IMR-90 (cell line): ENCODE measurements at places on chromosomes 4 and X. TPM values are rescaled to one million over a fixed set of nuclear protein-coding genes. Genes with fewer than 3 reads are reported as not detected.

- no peak overlapping the region for H3K4me3 ChIP-seq
- no peaks in the 10 kb centered on the region for H3K4me1 ChIP-seq
- H3K27me3 ChIP-seq = no peaks in the 10 kb centered on the region
- H3K27ac ChIP-seq = no peak overlapping the region
- peaks cover 36% of the 10 kb centered on the region for H3K36me3 ChIP-seq
Observed at GRCh38 chr4:6869944-6870343, 39.7 kb upstream of the TBC1D14 start.

CDKL2 gene
- under 0.01 and 0.18 TPM in 2 replicates for total RNA-seq

DNA sequence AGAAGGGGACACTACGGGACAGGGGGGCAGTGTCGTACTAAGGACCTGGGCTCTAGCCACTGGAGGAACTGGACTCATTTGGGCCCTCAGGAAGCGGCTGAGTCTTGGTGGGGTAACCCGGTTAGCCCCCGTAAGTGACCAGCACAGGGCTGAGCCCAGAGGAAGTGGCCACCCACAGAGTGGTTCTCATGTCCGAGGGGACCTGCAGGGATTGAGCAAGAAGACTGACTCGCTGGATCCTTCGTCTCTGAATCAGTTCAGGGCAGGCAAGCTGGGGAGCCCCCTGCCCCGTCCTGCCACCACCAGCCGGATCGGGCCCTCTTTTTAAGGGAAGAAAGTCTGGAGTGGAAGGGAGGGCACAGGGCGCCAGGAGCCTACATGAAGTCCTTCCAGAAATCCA is 719 bp upstream of the BGN start:
- H3K36me3 ChIP-seq = no peaks in the 10 kb centered on the region
- peak overlapping the region; percentile 14; the same call in 1 of the 2 replicates for H3K4me3 ChIP-seq

GRCh38 chr4:26056406-26056805 is 142.4 kb downstream of the SMIM20 start:
- H3K4me1 ChIP-seq = no peaks in the 10 kb centered on the region; the same call in 1 of the 2 replicates
- H3K27me3 ChIP-seq = no peaks in the 10 kb centered on the region
- H3K27ac ChIP-seq = no peak overlapping the region
- no peak overlapping the region for H3K4me3 ChIP-seq

ZDHHC15 gene
- total RNA-seq = not detected in 2 replicates

AMOT gene
- total RNA-seq = 5.3 and 9.1 TPM in 2 replicates

- H3K27ac ChIP-seq = no peak overlapping the region
- no peaks in the 10 kb centered on the region for H3K36me3 ChIP-seq
- no peaks in the 10 kb centered on the region for H3K4me1 ChIP-seq
- H3K27me3 ChIP-seq = no peaks in the 10 kb centered on the region
- H3K4me3 ChIP-seq = no peak overlapping the region
- no peak for DNase-seq
Observed at GRCh38 chr4:155430895-155431795, 54.4 kb upstream of the MAP9 start.

MND1 gene
- 0.36 and 3.3 TPM in 2 replicates for total RNA-seq

GPAT3 gene
- total RNA-seq = 2.9 and 5.3 TPM in 2 replicates

PPP2R2C gene
- total RNA-seq = not detected in 2 replicates

DNA sequence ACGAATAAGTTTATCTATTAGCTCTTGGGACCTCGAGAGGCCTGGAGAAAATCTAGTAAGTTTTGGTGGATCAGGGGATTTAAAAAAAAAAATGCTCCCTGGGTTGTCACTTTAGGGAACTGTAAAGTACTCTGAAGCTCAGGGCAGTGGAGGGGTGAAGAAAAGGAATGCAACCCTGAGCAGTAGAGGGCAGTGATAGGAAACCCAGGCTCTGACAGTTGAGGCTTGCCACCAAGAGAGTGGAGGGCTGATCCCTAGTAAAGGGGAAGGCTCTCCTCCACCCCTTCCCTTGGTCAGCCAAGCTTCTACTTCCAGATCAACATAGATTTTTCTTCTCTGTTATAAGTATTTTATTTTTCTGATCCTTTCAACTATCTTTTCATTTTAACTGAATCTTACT is 73.1 kb downstream of the FBXO8 start:
- no peak overlapping the region for H3K27ac ChIP-seq
- H3K27me3 ChIP-seq = peaks cover 34% of the 10 kb centered on the region
- H3K4me1 ChIP-seq = no peaks in the 10 kb centered on the region
- no peaks in the 10 kb centered on the region for H3K36me3 ChIP-seq

ASB11 gene
- total RNA-seq = not detected in 2 replicates

GUCY1B1 gene
- total RNA-seq = 2.8 and 2.9 TPM in 2 replicates

GRCh38 chr4:127015667-127016117 is 617.1 kb upstream of the INTU start:
- no peak for DNase-seq
- no peaks in the 10 kb centered on the region for H3K27me3 ChIP-seq
- H3K4me1 ChIP-seq = peaks cover 4% of the 10 kb centered on the region; the same call in 1 of the 2 replicates
- no peaks in the 10 kb centered on the region for H3K36me3 ChIP-seq

DRD5 gene
- not detected in 2 replicates for total RNA-seq

TMEM255A gene
- total RNA-seq = not detected in 2 replicates

- H3K27ac ChIP-seq = no peak overlapping the region
- no peak for DNase-seq
- no peaks in the 10 kb centered on the region for H3K4me1 ChIP-seq
- no peaks in the 10 kb centered on the region for H3K36me3 ChIP-seq
Observed at GRCh38 chr4:26889356-26889755, 28.7 kb downstream of the STIM2 start.
